ENCODE measurements at places on chromosomes 2 and 18.

- DNase-seq, result no peak
Observed at GRCh38 chr18:74115046-74115445, 32.6 kb downstream of the FBXO15 start.

DNA sequence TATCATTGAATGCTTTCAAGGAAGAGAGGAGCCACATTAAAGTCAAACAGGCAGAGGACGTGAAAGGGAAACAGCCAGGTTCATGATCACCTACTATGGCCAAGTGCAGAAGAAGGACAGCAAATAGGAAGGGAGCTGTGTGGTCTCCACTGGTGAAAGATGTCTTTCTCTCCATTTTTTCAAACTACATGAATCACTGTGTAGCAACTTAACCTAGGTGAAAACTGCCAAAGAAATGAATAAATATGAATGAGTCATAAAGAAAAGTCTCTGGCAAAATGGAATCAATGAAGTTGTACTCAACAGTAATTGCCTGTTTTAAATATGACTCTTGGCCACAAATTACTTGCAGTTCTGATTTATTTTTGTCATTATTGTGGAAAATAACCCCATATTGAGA lies 452.6 kb upstream of the PKDCC start:
- no peak for DNase-seq

DNA sequence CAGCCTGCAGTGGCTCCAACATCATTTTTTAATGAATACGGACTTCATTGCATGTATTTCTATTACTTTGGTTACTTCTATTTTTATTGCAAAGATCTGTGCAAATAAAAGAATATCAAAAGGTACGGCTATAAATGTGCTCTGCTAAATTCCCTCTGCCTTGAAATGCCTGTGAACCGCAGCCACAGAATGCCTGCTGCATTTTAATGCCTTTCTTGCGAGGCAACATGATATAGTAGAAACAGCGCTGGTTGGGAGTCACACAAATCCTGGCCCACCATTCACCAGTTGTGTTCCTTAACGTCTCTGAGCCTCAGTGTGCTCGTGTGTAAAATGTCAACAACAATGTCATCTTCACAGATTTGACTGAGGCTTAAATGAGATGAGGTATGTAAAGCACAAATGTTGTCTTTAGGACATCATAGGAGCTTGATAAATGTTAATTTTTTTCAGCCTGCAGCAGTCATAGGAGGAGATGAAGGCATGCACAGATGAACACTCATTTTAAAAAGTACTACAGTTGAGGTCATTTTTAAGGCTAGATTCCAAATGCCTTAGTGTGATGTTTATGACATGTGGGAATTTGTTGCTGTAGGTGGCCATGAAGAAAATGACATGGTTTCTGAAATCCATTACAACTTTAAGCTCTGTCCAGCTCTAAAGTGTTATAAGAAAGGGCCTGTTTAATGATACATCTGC lies 187.6 kb upstream of the NRP2 start:
- no peak for DNase-seq

GRCh38 chr2:102321941-102322719 lies 10.8 kb downstream of the IL1RL1 start:
- no peak for DNase-seq

DNA sequence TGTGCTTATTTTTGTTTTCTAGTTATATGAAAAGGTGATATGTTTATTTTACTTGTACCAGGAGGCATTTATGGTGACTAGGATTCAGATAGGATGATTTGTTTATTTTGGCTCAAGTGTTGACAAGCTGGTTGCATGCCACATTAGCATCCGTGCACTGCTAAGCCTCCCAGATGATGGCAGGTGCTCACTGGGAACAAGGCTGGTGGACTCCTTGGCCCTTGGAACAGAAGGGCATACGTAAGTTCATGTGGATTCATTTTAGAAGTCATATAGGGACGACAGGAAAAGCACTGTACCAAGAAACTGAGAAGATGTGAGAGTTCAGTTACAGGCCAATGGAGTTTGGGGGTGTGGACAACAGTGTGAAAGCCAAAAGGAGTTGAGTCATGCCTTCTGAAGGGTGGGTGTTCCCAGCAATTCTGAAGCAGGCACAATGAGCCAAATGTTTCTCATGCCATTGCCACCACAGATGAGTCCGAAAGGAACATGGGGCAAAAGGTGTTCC lies 166.2 kb downstream of the PHLPP1 start:
- peak; percentile 70 for DNase-seq

GRCh38 chr2:137957033-137957432 lies 7.2 kb upstream of the HNMT start:
- no peak for DNase-seq

- DNase-seq, result no peak
Observed at GRCh38 chr2:189504238-189504637, 63.0 kb downstream of the WDR75 start.

DNA sequence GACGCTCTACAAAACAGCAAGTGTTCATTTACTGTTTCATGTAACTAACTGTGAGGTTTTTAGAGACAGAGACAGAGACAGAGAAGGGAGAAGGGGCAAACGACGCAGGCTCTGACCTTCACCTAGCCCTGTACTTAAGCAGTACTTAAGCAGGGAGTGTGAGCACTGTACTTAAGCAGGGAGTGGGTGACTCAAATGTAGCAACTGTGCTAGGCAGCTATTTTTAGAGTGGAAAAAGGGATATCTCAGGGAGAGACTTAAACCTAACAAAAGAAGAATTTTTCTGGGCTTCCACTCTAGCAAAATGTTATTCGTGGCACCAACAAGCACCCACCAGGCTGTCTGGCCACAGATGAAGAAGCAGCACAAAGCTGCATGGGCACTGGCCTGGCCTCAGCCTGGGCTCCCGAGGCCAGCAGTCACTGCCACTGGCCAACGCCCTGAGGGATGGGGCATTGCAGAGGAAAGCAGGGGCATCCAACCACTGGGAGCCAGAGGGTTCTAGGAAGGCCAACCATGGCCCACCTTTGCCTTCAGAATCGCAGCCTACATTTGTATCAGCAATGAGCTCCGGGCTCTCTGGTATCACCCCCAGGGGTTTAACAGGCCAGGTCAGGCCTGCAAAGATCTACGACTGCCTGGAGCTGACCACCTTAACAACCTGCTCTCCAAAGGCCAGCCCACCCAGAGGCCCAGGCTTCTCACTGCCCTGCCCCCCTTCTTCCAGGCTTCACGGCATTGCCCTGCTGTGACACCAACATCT lies 154.3 kb downstream of the TTC32 start:
- DNase-seq, result no peak

DNA sequence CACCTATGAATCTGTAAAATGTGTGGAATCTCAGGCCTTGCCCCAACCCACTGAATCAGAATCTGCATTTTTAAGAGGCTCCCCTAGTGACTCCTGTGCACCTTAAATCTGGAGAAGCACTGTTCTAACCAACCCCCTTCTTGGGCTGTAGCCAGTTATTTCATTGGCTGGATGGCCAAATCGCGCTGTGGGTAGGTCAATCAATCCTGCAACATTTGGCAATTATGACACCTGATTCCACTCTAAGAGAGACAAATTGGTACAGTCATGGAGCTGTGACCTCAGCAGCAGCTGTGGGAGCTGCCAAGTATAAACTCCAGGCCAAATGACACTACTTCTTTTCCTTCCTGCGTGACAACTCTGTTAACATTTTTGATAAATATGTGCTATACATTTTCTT lies 208.7 kb downstream of the CLIP4 start:
- DNase-seq, result no peak

- no peak for DNase-seq
Observed at GRCh38 chr2:1503471-1504310, 90.4 kb downstream of the TPO start.

- DNase-seq, result no peak
Observed at GRCh38 chr2:18404708-18405107, 155.7 kb downstream of the RDH14 start.

DNA sequence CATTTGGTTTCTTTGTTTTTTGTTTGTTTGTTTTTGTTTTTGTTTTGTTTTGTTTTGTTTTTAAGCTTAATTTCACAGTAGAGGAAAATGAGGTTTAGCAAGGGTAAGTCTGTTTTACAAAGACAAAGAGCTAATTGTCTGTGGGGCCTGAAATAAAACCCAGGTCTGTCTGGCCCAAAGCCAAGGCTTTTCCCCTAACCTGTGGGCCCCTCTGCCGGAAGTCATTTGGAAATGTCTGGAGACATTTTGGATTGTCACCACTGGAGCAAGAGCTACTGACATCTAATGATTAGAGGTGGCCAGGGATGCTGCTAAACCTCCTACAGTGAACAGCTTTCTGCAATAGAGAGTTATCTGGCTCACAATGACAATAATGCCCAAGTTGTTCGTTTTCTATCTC lies 167.2 kb downstream of the MAP2 start:
- DNase-seq, result no peak

- no peak for DNase-seq
Observed at GRCh38 chr2:39154944-39155343, 34.1 kb upstream of the SOS1 start.

GRCh38 chr2:96861074-96861473 lies 3.3 kb upstream of the ANKRD39 start:
- DNase-seq, result no peak

GRCh38 chr2:157839822-157840221 lies 36.3 kb downstream of the ACVR1 start:
- no peak for DNase-seq

- no peak for DNase-seq
Observed at GRCh38 chr2:72155151-72155550, 7.5 kb upstream of the CYP26B1 start.

- no peak for DNase-seq
Observed at GRCh38 chr2:108169982-108170625, 69.7 kb upstream of the SULT1C3 start.

DNA sequence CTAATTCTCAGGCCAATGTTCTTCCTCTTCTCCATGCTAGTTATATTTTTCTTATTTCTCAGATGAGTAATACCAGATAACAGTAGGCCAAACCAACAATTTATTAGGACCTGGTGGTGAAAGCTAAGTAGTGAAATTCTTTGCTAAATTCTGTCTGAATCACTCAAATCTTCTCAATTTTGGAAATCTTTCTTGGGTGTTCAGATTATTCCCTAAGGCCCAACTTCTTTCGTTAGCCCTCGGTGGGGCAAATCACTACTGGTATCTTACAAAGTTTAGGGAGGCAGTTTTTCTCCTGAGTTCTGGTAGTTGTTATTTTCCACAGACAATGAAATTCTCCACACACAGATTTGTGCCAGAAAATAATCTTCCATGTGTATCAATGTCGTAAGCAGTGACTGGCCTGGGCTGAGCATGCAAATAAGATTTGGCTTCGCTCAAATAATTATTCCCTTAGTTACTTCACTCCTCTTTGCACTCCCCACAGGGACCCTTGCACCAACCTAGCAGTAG lies 443.5 kb upstream of the SLC14A2 start:
- no peak for DNase-seq

DNA sequence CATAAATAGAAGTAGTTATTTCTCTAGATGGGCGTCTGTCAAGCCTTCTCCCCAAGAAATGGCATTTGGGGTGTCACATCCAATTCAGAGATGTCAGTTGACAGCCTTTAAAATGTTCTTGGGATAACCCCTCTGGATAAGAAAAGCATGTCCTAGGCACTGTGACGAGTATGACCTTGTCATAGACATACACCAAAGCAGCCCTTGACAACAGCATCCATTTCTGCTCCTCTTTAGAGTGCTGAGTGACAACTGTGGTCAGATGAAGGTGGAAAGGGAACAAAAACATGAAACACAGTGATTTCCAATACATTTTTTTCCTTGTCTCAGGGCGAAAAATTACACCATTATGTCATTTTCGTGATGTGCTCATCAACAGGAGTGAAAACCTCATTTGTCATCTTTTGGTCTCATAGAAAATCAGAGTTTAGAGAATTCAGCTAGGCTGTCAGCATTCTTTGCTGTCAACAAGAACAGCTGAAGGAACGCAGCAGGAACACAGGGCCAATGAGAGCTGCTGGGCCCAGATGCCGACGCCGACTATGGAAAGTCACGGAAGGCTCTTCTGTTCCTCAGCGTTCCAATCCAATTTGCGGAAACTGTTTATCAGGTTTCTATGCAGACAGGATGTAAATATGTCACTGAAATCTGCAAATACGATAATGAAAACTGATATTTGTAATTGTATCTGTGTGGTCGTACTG lies 193.2 kb downstream of the ICOS start:
- no peak for DNase-seq

DNA sequence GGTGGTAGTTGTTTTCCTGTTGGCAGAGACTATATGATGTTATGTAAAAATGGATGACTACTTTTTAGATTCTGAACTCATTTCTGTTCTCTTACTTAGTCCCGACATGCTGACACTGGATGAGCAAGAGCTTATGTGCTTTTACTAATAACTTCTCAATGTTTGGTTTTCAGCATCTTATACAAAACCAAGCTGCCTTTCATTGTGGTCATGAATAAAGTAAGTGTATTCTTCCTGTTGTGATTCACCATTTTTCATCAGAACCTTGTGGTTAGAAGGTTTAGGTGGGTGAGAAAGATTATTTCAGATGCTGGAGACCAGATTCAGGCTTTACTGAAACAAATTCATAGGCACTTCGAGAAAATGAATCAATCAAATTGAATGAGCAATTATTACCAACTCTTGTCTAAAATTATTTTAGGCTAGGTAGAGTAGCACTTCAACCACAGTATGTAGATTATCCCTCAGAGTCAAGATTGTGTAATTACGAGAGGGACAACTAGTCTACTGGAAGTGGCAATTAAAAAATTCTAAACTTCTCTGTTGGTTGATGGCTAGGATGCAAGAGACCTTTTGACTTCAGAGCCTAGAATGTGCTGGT lies 9.3 kb downstream of the GPN1 start:
- no peak for DNase-seq

- DNase-seq, result no peak
Observed at GRCh38 chr2:26598336-26598995, 42.7 kb downstream of the CIB4 start.

GRCh38 chr2:108399479-108399878 lies 21.7 kb downstream of the SULT1C4 start:
- no peak for DNase-seq

GRCh38 chr18:46054956-46055837 lies 16.9 kb downstream of the PSTPIP2 start:
- DNase-seq, result no peak

DNA sequence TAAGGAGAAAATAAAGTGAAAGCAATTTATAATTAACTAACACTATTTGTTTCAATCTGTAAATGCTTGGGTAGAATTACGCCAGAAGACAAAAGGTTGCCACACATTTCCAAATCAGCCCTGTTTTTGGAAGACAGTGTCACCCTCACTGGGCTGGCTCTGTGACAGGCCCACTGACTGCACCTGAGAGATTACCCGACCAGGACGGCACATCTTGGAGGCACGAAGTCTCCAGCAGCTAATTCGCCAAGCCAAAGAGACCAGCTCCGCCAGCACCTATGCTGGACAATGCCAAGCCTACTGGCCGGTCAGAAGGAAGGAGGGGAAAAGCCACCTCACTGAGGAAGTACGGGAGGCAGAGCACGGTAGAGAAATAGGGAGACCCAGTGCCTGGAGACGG lies 61.9 kb downstream of the CYB5A start:
- DNase-seq, result no peak

GRCh38 chr2:26801328-26801727 lies 15.5 kb downstream of the CENPA start:
- no peak for DNase-seq

DNA sequence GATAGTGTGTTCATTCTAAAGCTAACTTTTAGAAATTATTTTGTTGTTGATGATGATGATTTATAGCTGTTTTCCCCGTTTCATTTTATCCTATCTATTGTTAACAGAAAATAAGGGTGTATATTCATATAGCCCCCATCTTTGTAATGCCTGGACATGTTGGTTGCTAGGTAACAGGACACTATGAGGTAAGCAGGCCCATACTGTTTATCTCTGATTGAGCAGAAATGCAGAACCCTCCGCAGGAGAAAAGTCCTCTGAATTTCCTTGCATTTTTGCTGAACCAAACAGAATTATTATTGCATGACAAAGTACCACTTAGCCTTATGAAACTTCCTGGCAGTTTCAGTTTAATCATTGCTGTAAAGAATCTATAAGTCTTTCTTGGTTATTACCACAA lies 339.4 kb downstream of the DCC start:
- DNase-seq, result no peak
